ENCODE measurements at places on chromosomes 5 and 9. TPM values are rescaled to one million over a fixed set of nuclear protein-coding genes. Genes with fewer than 3 reads are reported as not detected.

The CDK9 gene
- total RNA-seq, result 84.0 TPM

The RPP25L gene
- 42.8 TPM for total RNA-seq

The NDUFAF2 gene
- 141 TPM for total RNA-seq

The GRIA1 gene
- total RNA-seq, result not detected

The TYRP1 gene
- total RNA-seq, result not detected

The PPWD1 gene
- 43.3 TPM for total RNA-seq

The RMRP gene
- 17,503 TPM for total RNA-seq

The MRPS2 gene
- total RNA-seq, result 45.8 TPM

The GDA gene
- not detected for total RNA-seq

The RRAGA gene
- total RNA-seq, result 50.3 TPM

The CYLC2 gene
- total RNA-seq, result not detected

The LCN9 gene
- total RNA-seq, result not detected

The FREM1 gene
- total RNA-seq, result not detected

The GABRP gene
- total RNA-seq, result not detected

The DPH7 gene
- total RNA-seq, result 45.7 TPM

The PRR16 gene
- 11.9 TPM for total RNA-seq

The KIAA0825 gene
- 2.5 TPM for total RNA-seq

The RAD50 gene
- total RNA-seq, result 145 TPM

The INSL4 gene
- total RNA-seq, result not detected

The FABP6 gene
- not detected for total RNA-seq
